Stomach (tissue), 19 donors: ENCODE measurements at places on chromosomes 1 and 21. TPM values are rescaled to one million over a fixed set of nuclear protein-coding genes. Genes with fewer than 3 reads are reported as not detected.

RGS16 gene
- total RNA-seq = 1.1 TPM

CLCA1 gene
- total RNA-seq = not detected

PDC gene
- not detected for total RNA-seq

SEC16B gene
- total RNA-seq = 10.6 TPM

BLACAT1 gene
- 0.37 TPM for total RNA-seq

SLC1A7 gene
- 0.29 TPM for total RNA-seq

ASCL5 gene
- not detected for total RNA-seq

DNA sequence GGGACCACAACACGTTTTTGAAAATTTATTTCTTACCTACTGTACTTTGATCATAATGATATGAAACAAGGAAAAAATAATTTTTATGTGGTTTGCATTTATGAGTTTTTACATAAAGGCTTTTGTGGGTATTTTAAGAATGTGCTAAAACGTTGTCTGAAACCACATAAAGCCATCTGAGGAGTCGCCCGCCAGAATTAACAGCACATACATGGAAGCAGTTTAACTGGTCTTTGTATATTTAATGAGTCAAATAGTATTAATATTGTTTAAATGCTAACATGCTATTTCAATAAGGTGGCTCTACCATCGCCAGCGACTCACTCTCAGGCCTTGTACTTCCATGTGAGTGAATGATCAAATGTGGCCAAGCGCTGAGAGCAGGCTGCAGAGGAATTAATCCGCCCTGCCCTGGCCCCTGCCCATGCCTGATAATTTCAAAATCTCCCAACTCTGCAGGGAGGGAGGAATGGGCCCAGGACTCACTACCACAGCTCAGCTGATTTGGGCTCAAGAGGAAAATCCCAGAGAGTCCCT, 49.6 kb downstream of the SLC66A1 start:
- DNase-seq = no peak

GRCh38 chr1:93357242-93357641, 11.5 kb downstream of the DR1 start:
- DNase-seq = no peak

GRCh38 chr1:78843111-78843510, 163.4 kb downstream of the ADGRL4 start:
- DNase-seq = no peak

DNA sequence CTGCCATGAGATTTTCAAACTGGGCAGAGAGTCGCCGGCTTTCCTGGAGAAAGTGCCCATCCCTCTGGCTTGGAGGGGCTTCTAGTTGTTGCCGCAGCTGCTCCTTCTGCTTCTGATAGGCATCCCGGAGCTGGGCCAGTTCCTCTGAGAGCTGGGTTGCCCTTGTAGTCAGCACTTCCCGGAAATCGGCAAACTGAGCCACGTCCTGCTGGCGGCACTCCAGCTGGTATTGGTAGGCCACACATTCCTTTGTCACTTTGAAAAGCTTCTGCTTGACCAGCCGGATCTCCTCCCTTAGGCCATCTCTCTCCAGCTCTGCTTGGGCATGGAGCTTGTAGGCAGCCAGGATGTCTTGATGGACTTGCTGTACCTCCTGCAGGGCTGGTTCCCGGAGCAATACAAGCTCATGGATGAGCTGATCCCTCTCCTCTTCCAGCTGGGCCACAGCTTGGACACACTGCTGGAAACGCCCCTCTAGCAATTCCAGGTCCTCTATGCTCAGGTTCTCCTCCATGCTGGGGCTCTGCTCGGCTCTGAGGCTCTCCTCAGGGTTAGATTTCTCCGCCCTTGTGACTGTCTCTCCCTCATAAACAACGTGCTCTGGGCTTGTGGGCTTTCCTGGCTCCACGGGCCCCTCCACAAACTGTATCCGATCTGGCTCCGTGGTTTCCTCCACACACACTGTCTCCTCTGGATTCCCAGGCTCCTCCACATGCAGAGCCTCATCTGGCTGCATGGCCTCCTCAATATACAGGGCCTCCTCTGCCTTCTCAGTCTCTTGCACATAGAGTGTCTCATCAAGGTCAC, 7.3 kb downstream of the SYNC start:
- DNase-seq = peak; percentile 90

DNA sequence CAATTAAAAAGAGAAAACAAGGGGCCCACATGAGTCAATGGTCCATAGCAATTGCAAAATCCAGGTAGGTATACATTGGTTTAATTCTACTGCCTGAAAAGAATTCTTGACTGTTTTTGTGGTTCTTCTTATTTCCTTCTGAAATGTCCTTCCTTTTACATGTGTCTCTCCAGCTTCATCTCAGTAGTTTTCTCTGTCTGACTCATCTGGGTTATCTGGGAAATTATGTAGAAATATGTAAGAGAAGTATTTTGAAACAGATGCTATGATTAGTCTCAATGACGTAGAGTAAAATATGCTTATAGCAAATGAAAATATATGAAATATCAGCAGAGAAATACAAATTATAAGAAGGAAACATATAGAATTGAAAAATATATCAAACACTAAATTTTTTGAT, 953.2 kb downstream of the BRINP3 start:
- no peak for DNase-seq

GRCh38 chr21:17371450-17371849, 141.4 kb upstream of the CXADR start:
- DNase-seq = no peak

DNA sequence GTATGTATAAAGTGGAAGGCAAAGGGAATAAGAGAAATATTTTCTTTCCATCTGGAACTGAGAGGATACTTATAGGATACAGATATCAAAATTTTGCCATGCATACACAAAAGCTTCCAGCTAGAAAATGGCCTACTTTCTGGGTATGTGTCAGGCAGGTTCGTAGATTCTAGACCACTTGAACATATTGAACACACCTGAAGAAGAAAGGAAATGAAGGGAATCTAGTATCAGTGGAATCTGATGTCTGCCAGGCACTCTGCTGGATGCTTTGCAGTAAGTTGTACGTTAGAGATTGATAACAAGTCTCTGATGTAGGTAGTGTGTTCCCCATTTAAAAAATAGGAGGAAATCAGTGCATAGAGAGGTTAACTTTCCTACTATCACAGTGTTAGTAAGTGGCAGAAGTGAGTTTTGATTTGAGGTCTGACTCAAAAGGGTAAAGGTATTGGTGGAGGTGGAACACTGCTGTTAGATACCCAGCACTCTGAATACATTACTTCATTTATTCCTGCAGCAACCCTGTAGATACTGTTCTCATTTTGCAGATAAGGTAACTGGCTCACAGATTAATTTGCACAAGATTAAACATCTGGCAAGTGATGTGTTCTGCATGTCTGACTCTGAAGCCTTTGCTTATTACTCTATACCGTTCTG, 3.0 kb downstream of the CAMSAP2 start:
- DNase-seq = no peak

DNA sequence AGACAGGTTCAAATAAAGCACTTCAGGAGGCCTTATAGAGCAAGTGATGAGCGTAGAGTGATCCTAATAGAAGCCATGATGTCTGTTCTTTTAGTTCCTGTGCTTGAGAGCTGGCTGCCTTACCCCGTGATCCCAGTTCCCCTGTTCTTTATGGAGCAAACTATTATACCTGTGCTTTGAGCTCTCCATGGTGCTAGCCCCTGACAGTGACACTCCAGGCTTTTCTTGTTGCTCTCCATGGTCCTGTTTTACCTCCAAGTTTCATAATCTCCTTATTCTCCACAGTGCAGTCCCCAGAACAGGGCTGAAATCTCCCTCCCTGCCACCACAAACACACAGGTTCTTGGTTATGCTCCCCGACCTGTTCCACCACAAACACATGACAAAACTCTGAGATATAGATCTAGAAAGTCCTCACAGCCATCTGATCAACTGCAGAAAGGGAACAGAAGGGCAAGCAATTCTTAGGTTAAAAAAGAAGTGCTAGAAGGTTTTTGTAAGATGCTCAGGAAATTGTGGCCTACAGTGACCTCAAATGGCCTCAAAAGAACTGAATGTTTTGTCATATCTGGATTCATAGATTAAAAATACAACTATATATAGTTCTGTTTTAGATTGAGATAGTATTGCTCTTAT, 6.0 kb downstream of the CADM3 start:
- DNase-seq = peak; percentile 41

DNA sequence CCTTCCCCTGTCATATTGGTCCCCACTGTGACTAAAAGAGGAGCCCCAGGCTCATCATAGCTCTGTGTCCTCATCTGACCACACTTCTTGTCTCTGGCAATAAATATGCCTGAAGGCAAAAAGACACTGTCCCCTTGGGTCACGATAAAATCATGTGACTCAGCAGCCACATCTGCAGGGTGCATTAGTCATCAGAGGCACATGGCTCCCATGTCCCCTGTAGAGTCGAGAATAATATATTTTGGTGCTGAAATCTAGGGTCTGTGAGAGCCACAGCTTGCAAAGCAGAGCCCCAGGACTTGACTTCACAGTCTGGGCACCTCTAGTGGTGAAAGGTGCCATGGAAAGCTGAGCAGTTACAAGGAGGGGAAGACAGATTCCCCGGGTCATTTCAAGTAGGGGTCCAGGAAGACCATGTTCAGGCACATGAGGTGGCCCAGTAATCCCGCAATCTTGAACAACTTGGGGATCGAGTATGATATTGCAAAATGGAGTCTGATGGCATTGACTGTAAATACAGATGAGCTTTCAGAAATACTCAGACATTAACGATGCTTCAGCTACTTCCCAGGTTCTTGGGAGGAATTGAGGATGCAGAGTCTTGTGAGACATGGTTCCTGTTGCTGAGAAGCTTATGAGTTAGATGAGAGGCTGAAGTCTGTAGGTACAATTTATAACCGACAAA, 68.6 kb downstream of the SLC35F3 start:
- no peak for DNase-seq

- DNase-seq = no peak
Measured at GRCh38 chr1:164926107-164926506, 367.1 kb downstream of the PBX1 start.

- DNase-seq = no peak
Measured at GRCh38 chr1:177091040-177091439, 73.5 kb downstream of the ASTN1 start.

GRCh38 chr1:15975358-15975804, 520 bp downstream of the ZBTB17 start:
- DNase-seq = peak; percentile 31

GRCh38 chr1:100616121-100616621, 78.2 kb downstream of the GPR88 start:
- no peak for DNase-seq
